ENCODE measurements at places on chromosomes 3 and 15.

GRCh38 chr15:101020451-101020850, 101.3 kb downstream of the LRRK1 start:
- no peak for DNase-seq

DNA sequence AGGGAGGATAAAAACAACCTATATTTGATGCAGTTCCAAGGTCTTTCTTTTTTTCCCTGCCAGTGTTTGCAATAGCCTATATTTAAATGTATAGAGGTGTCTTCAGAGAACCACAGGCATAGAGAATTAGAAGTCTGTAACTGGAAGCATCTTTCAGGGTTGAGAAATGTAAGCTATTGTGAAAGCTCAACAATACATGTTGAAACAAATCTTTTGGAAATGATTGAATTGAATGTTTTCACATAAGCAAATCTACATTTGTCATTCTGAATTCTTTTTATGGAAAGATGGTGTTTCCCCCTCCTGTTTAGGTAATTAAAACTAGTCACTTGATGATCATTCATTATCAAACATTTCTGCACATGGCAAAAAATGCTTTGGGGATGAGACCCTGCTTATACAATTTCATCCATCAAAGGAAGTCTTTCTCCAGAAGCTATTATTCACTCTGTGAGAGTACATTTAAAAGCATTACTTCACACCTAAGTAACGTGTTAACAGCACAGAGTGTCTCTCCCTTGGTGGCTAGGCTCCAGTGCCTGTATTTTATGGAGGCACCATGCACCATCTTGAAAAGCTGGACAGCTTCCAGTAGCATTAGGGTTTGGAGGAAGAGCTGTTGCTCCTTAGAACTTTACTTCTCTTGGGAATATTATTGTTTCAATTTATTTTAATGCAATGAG, 406.2 kb downstream of the LSAMP start:
- no peak for DNase-seq

DNA sequence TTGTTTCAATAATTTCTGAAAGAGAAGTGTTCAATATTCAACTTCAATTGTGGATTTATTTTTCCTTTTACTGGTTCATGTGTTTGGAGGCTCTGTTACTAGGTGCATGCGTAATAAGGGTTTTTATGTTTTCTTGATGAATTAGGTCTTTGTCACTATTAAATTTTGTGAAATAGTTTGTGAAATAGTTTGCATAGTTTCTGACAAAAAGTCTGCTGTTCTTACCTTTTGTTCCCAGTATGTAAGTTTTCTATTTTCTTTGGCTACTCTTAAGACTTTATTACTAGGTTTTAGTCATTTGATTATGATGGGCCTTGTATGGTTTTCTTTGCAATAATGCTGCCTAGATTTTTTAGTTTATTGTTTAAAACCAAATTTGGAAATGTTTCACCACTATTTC, 38.0 kb downstream of the MEF2A start:
- no peak for DNase-seq

DNA sequence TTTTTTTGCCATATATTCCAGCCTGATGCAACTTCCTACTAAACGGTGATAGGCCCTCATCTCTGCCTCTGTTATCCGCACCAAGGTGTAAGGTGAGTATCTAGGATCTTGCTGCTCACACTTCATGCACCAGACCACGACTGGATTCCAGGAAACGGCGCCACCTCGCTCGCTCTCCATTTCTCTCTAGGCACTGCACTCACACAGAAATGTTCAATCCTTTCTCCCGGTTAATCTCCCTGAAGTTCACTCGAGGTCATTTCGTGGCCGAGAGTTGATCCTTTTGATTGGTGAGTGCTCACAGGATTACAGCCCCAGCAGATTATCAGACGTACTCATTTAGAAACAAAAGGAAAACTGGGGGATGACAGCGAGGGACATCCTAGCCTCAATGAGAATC, 28.1 kb downstream of the MCF2L2 start:
- DNase-seq, result no peak

GRCh38 chr3:34387826-34388564, 589.6 kb downstream of the PDCD6IP start:
- no peak for DNase-seq

DNA sequence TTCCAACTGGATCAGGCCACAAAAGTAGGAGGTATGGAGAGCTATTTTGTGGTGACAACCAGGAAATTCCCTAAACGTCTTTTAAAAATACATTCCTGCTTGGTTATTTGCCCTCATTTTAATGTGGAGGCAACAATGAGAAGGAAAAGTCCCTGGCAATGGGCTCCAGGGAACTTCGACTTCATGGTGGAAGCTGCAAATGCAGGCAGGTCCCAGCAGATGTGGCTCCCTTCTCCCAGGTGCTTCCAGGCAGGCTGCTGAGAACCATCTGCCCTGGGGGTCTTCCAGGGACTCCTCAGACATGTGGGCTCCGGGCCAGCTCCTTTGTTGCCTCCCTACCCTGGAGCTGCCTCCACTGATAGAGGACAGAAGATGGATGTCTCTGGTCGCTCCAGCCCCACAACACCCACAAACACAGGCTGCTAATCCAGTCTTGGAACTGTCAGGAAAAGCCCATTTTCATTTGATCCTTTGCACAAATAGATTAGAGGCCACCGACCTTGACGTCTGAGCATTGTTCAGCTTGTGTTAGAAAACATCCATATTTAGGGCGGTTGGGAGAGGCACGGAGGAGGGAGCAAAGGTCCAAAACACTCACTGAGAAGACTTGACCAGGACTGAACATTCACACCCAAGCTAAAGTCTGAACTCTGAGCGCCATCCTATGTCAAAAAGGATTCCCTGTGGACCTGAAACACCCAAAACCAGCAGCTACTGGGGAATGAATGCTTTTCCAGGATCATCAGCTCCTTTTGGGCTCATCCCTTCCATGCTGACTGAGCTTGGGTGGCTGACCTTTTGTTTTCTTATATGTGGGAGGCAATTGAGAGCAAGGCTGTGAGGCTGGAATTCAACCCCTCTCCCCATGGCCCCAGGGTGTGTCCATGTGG, 30.2 kb upstream of the SLCO2A1 start:
- no peak for DNase-seq

- DNase-seq, result no peak
Measured at GRCh38 chr15:74027688-74028087, 33.2 kb downstream of the PML start.

DNA sequence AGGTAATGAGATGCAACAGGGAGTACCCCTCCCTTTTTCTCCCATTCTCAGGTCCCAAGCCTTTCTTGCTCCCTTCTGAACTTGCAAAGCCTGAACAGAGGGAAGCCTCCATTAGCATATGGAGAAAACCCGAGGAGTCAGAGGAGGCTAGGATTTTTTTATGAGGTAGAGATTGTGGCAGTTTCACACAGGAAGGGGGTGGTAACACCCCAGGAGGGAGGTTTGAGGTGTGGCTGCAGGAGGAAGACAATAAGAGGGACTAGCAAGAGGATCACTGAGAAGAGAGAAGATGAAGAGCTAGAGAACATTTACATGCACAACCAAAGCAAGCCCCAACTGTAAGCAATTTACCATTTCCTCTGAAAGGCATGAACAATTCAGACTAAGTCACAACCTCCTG, 322.7 kb downstream of the SV2B start:
- no peak for DNase-seq

DNA sequence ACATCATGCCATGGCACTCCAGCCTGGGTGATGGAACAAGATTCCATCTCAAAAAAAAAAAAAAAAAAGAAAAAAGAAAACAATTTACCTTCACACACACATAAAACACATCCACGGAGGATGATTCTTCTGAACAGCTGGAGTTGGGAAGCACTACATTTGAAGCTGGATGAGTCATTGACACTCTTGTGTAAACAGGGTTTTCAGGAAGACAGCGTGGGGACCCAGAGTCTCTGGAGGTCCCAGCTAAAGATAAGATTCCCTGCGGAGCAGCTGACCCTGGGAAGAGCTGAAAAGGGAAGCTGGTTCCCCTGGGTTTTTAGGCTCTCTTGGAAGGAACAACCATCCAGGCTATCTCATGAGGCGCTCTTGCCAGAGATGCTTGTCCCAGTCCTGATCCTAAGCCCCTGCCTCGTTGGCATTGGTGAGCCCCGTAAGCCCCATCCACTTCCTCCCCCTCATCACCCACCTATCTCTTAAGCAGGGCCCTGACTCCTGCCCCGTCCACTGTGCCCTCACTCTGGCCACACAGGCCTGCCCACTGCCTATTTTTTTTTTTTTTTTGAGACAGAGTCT, 32.0 kb upstream of the FURIN start:
- no peak for DNase-seq

DNA sequence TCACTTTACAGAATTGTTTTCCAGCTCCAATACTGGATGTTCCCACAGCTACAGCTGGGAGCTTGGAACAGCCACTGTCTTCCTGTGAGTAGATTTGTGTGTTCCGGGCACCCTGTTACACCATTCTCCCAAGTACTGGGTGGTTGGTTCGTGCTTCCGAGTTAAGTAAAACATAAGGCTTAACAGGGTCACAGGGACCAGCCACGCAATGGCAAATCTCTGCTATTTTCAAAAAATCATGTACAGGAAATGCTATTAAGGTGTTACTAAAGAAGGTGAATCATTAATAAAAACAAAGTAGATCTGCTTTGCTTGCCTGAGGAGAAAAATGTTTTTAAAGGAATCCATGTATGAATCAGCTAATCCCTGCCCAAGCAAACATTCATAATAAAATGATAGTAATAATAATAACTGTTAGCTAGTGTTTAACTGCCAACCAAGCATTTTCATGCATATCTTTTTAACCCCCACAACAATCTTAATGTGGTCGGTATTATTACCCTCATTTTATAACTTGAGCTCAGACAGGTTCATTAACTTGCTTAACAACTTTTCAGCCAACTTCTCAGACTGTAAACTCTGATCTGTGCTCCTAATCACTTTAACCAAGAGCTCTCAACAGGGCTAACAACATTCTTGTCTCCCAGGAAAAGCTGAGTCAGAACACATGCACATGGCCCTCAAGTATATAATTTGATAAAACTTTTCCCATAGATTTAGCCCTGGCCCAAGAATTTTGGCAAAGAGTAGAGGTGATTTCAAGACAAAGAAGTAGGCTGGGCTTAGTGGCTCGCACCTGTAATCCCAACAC, 2.7 kb upstream of the C2CD4A start:
- DNase-seq, result no peak

GRCh38 chr3:144466540-144466939, 494.9 kb downstream of the DIPK2A start:
- DNase-seq, result no peak

GRCh38 chr15:69574506-69574905, 121.9 kb downstream of the RPLP1 start:
- no peak for DNase-seq

DNA sequence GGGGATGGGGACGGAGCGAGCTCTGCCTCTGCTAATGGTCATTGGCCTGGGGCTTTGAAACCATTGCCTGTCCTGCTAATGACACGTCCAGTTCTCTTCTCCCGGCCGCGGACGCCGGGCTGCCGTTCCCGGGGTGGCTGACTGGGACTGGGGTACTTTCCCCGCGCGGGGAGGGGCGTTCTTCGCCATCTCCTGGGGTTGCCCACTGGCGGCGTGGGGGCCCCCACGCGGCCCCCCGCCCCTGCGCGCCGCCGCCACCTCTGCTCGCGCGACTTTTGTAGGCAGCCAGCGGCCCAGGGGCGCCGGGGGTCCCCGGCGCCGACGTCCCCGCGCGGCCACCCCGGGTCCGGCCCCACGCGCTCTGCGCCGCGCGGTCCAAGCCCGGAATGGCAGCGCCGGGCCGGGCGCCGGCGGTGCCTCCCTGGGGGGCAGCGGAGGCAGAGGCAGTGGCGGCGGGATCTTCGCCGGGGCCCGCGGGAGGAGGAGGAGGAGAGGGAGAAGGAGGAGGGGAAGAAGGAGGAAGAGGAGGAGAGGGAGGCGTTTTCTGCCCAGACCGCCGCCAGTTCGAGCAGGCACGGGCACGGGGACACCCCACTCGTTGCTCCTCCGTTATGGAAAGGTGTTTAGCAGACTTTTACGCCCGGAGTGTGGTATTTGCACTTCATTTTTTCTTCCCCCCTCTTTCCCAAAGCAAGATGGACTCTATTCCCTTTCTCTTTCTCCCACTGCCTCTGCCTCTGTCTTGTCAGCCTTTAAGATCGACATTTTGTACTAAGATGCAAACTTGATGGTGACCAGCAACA, 2.3 kb downstream of the BBX start:
- peak; percentile 55 for DNase-seq

DNA sequence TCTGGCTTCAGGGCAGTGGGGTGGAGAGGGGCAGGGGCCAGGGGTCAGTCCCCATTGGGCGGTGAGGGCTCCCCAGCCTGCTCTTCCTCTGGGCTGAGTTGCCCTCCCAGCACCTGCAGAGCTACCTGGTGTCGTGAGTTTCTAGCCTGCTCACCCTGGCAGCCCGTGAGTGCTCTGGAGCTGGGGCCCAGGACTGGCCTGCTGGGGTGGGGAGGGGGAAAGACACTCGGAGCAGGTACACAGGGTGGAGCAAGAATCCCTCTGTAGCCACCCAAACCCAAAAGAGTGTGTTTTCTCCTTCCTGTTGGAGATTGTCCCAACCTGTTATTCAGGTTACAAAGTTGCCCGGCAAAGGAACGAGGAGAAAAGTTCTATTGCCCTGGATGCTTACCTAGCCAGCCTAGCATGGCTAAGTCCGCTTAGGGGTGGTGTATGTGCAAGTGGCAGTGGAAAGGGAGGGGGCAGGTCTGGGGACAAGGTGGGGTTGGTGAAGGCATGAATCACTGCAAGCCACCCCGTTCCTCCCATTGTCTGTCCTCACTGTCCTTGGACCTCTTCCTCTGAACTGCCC, 8.9 kb downstream of the FAM3D start:
- no peak for DNase-seq

DNA sequence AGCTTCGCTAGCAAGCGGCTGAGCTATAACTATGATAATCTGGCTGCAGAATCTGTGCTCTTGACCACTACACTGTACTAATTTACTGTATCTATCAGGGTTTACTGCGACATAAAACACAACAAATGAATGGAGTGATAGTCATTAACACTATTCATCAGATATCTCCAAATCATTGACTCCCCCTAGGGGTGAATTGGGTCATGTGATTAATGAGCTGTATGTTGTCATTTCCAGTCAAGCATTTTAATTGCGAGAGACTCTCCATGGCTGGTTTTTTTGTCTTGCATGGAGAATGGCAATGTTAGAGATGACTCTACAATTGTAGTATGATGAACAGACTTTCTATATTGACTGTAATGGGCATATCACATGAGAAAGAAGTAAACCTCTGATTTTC, 10.5 kb upstream of the TM4SF18 start:
- no peak for DNase-seq

- peak; percentile 54 for DNase-seq
Measured at GRCh38 chr3:98733053-98733811, 29.9 kb upstream of the ST3GAL6 start.

DNA sequence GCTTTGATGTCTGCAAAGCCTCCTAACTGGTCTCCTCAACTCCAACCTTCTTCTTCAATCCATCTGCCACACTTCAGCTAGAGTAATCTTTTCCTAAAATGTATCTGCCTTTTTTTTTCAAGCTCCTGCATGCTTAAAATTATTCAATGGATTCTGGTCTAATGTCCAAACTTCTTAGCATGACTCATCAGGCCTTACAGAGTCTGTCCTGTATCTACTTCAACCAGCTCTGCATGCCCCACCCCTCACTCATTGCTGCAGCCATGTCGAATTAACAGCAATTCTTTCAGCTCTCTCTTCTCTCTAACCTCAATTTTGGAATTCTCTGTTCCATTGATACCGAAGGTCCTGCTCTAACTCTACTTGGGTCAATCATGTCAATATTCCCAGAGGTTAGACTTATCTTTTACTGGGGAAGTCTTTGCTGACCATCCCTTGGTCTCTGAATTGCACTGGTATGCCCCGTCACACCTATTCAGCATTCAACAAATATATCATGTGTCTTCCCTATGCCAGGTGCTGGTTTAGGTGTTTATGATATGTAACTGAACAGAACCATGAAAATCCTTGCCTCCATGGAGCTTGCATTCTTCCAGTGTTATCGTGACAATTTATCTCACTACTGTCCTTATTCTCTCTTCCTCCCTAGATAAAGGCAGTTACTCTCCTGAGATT, 88.5 kb upstream of the NANOGP8 start:
- no peak for DNase-seq
